Effector CD4-positive, alpha-beta T cell (primary cell): ENCODE measurements at places on chromosomes 5 and 9.

DNA sequence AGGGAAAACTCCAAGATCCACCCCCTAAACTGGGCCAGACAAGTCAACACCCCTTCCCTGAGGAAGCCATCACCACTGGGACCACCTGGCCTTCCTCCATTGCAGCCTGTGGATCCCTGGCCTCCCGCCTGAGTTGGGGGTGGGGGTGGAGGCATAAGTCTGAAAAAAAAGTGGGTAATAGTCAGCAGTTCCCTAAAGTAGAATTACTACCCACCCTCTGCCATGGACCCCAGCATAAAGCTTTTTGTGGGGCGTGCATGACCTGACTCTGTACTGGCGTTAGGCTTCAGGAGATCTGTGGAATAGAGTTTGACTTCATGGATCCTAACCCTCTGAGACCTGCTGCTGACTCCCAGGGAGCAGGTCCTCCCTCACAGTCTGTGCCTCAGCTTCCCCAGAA, 2.0 kb upstream of the CXXC5 start:
- DNase-seq: no peak

- no peak for DNase-seq
These were observed 53.8 kb upstream of the SNCAIP start for GRCh38 chr5:122258241-122258640.

- DNase-seq: no peak
These were observed 1188.0 kb upstream of the CDH9 start for GRCh38 chr5:28226407-28226806.

DNA sequence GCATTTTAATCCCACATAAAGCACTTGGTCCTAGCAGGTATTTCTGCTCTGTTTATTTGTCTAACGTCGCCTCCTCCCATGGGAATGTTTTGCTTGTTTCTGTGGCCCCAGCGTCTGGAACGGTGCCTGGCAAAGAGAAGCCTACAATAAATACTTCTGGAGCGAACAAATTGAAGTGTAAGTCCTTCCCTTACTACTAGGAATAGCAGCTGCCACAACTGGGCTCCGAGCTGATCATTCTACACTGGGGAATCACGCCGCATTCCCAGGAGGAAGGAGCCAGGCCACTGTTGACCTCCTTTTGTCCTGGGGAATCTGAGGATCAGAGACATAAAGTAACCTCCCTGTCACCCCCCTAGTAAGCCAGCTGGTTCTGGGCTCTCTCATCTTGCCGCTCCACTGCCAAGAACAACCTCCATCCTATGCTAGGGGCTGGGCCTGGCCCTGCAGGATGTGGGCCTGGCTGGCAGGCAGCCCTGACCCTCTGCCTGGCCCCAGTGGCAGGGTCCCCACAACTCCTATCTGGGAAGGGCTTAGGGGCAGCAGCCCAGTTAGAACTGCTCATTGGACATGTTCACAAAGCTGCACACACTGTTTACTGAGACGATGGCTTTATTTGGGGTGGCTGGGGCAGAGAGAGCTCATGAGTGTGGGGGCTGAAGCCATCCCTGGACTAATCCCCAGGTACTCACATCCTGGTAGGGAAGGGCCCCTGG, 82.8 kb downstream of the GTF3C4 start:
- DNase-seq: no peak

DNA sequence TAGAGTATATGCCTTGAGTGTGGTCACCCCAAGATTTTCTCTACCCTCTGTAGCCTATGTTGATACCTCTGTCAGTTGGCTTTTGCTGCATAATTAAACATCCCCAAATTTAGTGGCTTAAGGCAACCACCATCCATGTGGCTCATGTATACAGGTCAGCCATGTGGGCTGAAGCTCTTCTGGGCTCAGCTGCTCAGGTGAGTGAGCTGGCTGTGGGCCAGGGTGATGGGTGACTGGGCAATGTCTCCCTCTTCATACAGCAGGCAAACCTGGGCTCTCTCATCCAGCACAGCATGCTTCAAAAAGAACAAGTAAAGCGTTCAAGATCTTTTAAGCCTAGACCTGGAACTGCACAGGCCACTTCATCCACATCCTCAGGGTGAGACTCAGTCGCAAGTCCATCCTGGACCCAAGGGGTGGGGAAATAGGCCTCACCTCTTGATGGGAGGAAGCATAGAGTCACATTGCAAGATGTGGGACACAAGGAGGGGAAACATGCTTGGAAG, 188.2 kb upstream of the TAS2R1 start:
- no peak for DNase-seq

- no peak for DNase-seq
These were observed 50.2 kb upstream of the ACTBL2 start for GRCh38 chr5:57532513-57533497.

- DNase-seq: no peak
These were observed 76.0 kb downstream of the ERBIN start for GRCh38 chr5:66002415-66002814.

DNA sequence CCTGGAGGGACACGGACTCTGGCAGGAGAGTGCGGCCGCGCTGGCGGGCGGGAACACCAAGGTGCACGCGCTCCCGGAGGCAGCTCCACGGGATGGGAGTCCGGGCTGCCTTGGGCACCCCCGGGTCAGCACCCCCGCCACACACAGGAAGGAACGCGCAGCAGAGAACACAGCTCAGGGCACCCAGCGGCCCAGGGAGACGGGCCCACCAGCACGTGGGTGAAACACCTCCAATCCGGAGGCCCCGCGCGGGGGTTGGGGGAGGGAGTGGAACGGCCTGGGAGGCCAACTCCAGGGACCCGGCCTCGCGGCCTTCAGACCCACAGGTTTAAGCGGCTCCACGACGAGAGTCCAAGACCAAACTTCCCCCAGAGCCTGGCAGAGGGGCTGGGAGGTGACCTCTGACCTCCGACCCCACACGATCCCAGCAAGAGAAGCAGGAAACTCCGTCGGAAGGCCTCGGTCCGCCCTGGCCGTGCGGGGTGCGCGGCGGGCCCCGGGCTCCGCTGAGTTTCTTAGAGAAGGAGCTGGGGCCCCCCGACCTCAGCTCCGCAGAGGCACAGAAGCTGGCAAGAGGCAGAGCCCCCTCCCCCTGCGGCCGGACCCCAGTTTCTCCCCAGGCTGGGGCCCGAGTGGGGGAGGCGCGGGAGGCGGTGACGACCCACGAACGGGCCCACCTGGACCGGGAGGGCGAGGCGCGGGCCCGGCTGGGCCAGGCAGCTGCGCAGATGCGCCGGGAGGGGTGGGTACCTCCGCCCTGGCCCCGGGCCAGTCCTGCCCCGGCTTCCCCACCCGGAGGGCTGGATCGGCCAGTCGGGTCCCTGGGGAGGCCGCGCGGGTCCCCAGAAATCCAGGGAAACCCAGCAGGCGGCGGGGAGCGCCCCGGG, 851 bp downstream of the NACC2 start:
- DNase-seq: peak; percentile 35

GRCh38 chr5:51034222-51034901, 348.9 kb upstream of the ISL1 start:
- no peak for DNase-seq

GRCh38 chr9:112009656-112010055, 113.0 kb downstream of the UGCG start:
- DNase-seq: no peak

- DNase-seq: no peak
These were observed 63.2 kb upstream of the CTXN3 start for GRCh38 chr5:127585661-127586060.

GRCh38 chr5:168390491-168390890, 95.8 kb upstream of the RARS1 start:
- DNase-seq: no peak

DNA sequence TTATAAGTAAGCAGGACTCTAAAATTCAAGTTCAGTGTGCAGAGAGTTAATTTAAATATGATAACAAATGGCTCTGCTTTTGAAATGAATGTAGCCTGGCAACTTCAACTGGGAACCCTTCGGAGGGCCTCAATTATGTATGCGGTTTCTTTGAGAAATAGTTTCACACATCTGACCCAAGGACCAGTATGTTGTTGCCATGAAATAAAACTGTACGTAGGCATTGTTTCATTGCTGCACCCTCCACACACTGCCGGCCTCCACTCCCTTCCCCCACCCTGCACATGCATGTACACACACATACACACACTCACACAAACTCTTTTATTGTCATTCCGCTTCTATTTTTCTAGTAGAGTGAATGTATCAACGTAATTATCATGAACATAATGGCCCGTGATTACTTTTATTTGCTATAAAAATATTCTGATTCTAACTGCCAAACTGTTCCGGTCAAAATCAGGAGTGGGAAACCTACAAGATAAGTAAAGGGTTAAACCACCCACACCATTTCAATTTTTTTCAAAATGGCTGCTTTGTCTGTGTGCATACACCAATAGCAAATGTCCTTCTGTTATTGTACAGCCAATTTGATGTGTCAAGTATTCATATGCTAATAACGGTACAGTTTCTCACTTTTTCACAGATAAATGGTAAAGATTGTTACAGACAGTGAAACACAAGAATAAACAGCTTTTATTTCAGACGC, 215.5 kb upstream of the TMEM161B start:
- no peak for DNase-seq

GRCh38 chr9:132894862-132895835, 16.5 kb downstream of the SPACA9 start:
- no peak for DNase-seq

- no peak for DNase-seq
These were observed 35.8 kb upstream of the SPRY4 start for GRCh38 chr5:142360607-142361120.

- no peak for DNase-seq
These were observed 84.9 kb downstream of the PPIC start for GRCh38 chr5:122951658-122952057.

DNA sequence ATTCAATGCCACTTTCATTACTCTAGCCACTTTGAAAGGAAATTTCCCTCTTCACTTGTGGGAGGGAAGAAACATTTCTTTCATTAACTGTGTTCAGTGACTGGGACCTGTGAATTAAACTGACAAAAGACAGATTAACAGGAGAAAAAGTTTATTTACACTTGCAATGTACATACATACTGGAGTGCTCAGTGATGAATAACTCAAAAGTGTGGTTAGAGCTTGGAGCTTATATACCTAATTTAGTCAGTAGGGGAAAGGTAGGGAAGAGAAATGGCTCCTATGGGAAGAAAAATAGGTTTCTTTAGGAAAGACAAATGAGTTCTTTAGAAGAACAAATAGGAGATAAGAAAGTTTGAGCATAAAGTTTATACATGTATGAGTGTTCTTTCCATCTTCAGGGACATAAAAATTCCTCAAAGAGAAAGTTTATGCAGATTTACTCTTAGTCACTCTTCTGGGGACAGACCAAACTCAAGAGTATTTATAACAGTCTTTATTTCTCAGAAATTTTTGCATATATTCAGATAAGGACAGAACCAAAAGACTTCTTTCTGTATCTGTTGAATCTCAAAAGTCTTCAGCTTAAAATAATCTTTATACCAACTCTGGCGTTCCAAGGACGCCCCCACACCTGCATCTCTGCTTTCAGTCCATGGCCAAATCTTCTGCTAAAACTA, 120.0 kb upstream of the RAI14 start:
- no peak for DNase-seq

DNA sequence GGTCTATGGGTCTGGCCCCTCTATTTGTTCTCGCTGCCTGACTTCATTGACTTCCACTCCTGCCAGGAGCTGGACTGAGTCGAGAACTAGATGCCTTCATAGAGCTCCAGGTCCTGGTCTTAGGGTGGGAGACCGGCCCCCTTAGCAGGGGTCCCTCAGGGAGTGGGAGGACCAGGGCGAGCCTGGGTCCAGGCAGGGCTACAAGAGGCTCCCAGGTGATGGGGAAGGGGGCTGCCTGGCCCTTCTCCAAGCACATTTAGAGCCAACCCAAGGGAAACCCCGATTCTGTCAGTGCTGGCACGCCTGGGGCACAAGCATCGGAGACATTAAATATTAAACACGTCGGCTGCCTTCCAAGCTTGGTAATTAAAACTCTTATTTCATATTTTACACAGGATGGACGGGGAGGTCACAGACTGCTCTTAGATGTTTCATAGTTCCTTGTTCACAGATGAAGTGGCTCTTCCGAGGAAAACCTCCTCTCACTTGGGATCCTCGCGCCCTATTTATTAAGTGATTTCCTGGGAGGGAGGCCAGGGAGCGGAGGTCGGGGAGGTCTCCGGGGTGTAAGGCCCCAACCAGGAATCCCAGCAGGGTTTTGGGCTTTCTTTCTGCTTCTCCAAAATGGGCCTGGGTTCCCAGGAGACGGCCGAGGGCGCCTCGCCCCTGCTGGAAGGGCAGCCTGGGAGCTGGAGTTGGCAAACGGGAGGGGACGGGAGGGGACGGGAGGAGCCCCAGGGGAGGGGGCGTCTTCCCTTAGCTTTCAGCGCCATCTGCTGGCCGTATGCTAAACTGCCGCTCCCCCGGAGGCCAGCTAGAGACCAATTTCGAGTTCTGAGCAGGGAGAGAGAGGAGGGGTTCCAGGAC, 23.4 kb upstream of the ZBTB43 start:
- DNase-seq: peak; percentile 84

DNA sequence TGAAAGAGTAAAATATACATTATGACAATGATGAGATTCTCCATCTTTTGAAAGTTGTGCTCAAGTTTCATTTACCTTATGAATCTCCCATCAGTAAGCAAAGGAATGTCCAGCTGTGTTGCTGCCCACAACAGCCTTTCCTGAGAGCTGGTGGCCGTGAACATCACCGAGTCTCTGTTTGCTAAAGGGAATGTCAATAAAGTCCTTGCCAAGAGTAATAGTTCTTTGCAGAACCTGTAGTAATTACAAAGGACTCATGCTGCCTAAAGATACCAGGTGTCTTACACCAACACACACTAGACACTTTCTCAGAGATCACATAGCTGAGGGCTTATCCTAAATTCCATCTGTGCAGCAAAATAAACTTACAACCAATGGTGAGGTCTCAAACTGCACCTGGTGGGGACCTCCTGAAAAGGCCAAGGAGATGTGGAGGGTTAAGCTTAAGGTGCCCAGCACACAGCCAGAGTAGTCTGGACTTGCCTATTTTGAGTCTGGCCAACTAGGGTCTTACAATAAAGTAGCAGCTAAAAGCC, 111.1 kb upstream of the DAPK1 start:
- no peak for DNase-seq

GRCh38 chr9:134193912-134194535, 29.7 kb upstream of the RNU6ATAC start:
- DNase-seq: no peak

GRCh38 chr9:2676466-2676865, 40.8 kb upstream of the KCNV2 start:
- DNase-seq: no peak

DNA sequence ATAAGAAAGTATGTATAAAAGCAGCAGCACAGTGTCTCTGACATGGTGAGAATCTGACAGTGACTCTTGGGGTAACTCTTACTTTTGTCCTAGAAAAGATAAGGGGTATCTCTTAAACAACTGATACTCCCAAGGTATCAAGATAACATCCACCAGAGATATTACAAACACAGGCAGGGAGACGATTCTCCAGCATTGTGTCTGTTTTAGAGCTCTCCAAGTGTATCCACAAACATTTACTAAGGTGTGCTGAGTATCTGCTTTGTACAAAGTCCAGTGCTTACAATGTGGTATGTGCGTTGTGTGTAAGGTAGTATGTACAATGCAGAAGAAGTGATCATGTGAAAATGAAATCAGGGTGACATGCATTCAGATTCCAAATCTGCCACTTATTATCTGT, 4.4 kb upstream of the TMEM245 start:
- no peak for DNase-seq

- no peak for DNase-seq
These were observed 2.3 kb downstream of the DENND4C start for GRCh38 chr9:19232823-19233194.
